ENCODE measurements at places on chromosomes 7 and 10.

GRCh38 chr10:11095374-11095801, 77.7 kb downstream of the CELF2 start:
- no peak for DNase-seq

DNA sequence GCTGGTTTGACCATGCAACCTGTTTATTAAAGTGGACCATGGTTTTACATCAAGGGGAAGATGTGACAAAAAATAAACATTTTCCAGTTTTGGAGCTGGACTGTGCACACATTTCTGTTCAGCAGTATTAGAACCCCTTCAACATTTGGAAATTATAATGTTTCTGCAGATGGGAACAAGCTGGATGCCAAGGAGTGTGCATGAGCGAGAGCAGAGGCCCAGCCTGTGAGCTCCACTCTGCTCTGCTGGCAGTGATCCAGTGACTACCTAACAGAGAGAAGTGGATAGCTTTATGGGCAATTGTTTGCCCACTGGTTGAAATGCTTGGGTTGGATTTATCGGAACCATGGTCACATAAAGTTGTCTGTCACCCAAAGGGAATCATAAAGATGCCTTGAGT, 456.7 kb downstream of the NRG3 start:
- no peak for DNase-seq

- DNase-seq = no peak
These were observed 17.2 kb downstream of the TAS2R60 start for GRCh38 chr7:143460271-143460979.

DNA sequence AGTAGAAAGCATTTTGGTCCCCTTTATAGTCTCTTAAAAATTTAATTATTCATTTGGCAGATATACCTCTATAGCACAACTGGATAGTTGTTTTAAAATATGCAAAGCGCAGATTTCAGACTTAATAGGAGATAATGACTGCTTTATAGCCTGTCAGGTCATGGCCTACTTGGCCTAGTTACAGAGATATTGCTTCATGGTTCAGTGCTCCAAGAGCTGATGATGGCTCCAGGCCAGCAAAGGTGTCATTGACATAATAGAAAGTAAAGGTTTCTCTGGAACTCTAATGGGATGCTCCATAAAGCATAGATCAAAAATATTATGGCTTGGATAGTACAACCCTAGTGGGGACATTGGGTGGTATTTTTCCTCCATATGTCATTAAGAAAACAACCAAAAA, 285.7 kb downstream of the NXPH1 start:
- DNase-seq = no peak

- no peak for DNase-seq
These were observed at the start of gene INPP5A for GRCh38 chr10:132537684-132538001. TSS of gene INPP5A (plus strand) at chr10:132537787. CDS start at chr10:132538097, 310 bp downstream.

Data from dorsolateral prefrontal cortex (tissue), 122 donors.